ENCODE measurements at places on chromosomes 5 and 9.

GRCh38 chr9:81028504-81028903, 660.8 kb downstream of the TLE1 start:
- DNase-seq = no peak

- peak; percentile 33 for DNase-seq
Measured at GRCh38 chr5:140345919-140346347, 470 bp downstream of the HBEGF start.

DNA sequence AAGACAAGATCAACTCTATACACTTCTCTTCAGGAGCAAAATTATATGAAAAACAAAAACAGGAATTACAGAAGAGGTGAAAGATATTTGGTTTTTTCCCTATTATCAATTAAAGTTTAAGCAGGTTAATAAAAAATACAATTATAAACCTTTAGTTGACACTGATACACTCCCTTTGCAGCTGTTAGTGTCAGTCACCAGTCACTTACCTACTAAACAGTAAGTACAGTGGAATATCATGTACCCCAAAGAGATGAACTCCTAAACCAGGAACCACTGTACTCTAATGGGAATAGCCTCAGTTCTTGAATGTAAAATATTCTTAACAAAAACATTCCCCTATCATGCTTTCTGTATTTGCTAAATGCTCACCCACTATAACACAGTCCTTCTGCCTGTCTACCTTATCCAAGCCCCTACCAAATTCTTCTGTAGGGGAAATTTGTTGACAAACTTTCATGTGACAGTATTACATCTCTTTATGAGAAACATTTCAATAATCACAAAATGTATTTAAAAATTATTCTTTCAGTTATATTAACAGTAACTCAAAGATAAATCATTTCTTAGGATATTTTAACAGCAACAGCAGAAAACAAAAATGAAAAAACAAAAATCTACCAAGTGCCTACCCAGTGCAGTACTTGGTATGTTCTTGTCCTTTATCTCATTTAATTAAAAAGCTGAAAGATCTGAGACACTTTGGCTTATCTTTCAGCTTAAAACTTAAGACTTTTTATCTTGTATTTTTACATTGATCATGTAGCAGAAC, 212.8 kb downstream of the MLLT3 start:
- no peak for DNase-seq

- no peak for DNase-seq
Measured at GRCh38 chr5:103774721-103775120, 212.1 kb upstream of the NUDT12 start.

GRCh38 chr5:119828541-119828940, 199.2 kb downstream of the FAM170A start:
- no peak for DNase-seq

GRCh38 chr5:62592558-62592957, 13.9 kb downstream of the LRRC70 start:
- no peak for DNase-seq

GRCh38 chr5:87829217-87829551, 416.5 kb upstream of the CCNH start:
- no peak for DNase-seq

DNA sequence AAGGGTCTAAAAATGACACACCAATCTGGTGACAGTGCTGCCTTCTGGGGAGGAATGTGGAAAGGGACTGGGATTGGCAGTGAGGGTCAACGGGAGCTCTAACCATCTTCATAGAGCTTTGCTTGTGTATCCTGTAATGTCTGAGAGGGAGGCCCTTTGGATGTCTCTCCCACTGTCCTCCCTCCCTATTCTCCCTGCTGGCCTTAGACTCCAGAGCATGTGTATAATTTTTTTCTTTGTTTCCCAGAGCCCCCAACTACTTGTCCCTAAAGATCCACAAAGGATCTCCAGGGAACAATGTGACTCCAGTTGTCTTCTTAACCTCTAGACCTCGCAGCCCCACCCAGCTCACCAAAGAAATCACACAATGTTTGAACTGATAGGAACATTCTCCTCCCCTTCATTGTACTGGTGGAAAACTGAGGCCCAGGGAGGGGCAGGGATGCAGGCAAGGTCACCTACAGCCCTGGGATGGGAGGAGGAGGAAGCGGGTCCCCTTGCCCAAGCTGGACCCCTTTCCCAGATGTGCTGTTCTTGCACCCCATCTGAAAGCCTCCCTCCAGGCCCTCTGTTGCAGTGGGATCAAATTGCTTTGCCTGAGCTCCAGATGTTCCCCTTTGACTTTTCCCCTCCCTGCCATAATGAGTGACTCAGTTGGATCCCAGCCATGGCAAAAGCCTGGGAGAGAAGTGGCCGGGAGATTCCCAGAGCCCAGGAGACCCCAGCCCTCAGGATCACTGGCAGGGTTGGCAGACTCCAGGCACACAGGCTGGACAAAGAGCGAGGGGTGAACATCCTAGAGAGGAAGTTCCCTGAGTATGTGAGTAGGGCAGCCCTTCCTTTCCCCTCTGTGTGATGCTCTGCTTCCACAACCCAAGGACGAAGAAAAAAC, 21.8 kb downstream of the SPARC start:
- peak; percentile 5 for DNase-seq

DNA sequence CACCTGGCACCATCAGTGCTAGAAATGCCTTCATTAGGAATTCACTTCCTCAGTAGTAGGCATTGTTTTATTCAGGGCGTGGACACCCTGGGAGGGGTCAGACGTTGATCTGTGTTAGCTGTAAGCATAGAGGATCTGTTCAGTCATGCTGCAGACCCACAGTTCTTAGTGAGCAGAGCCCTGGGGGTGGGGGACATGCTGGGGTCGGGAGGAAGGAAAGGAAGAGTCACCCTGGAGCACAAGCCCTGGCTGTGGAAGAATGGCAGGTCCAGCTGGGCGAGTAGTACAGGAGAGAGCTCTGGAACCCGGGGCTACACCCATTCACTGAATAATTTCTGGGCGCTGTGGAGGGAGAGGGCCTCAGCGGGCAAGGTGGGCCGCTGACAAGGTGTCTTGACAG, 172.5 kb downstream of the FSTL4 start:
- DNase-seq = no peak
